M059J (cell line): ENCODE measurements at places on chromosomes 6 and 20. TPM values are rescaled to one million over a fixed set of nuclear protein-coding genes. Genes with fewer than 3 reads are reported as not detected.
A peak's percentile ranks its signal among the peaks of the same experiment; 100 is the strongest.

The CRISP2 gene
- not detected in 2 replicates for total RNA-seq

DNA sequence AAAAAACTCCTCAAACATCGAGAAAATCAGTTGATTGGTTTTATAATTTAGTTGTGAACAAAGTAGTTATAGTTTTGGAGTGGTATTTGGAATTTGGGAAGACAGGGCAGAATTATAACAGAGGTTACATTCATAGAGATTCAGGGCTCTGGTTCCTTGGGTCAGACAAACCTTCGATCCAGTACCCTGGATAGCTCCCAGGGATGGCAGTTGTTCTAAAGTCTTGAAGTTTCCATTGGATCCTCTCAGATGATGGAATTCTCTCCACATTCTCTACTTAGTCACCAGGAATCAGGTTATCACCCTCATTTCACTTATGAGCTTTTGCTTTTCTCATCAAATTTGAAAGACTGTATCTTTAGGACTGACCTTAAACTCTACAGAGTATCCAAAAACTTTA, 285.1 kb downstream of the CENPW start:
- DNase-seq, result peak; percentile 40

DNA sequence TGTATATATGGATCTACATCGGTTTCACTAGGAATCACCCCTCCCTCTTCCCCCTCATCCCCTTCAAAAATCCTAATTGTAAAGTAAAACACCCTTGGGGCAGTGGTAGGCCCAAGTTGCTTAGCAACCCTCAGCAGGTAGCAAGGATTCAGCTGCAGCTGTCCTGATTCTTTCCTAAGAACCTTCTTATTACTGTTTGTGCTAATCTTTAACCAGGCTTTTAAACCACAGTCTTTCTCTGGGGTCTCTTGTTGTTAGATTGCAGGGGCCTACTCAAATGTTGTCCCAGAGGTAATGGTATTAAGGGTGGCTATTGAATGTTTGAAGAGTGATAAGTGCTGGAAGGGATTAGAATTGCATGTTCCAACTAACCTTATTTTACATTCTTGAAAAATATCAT, 46.4 kb downstream of the PRL start:
- DNase-seq, result peak; percentile 18

The OR2J3 gene
- total RNA-seq, result not detected in 2 replicates

The TRDN gene
- 0.05 and 0.12 TPM in 2 replicates for total RNA-seq

The ARMC2 gene
- 1.7 and 2.5 TPM in 2 replicates for total RNA-seq

DNA sequence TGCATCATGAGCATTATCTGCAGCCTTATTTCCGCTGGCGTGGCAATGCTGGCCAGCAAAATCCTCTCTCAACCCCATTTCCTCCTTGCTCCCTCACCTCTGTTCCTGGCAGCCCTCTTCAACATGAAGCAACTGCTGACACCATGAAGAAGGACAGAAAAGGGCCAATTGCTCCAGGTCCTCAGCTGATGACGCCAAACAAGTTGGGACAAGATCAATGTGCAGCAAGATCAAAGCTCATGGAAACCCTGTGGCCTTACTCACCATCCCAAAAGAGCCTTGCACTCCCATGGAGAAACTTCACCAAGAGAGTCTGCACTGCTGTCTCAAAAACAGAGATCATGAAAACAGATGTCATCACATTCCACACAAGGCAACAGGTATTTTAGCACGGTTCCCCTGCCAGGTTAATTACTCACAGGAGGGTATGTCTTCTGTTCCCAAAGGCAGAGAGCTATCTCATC, 7.4 kb downstream of the GFOD1 start:
- DNase-seq, result no peak

- DNase-seq, result no peak
These were observed 22.9 kb upstream of the TMEM170B start for GRCh38 chr6:11514672-11515071.

DNA sequence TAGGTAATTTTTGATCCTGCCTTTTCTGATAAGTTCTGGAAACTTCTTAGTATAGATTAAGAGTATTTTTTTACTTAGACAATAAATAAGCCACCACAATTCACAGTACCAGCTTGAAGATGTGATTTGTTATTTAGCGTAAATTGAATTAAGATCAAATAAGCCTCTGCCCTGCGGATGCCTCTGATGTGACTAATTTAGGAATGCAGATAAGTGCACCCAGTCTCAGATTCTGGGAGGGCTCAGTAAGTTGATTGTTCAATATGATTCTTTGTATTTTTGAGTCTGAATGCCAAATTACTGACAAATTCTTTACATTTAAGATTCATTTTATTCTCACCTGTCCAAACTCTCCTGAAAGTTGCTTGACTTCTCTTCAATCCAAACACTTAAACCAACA, 147.5 kb downstream of the THBS2 start:
- DNase-seq, result peak; percentile 57

The RPRD1B gene
- total RNA-seq, result 22.8 and 35.5 TPM in 2 replicates

DNA sequence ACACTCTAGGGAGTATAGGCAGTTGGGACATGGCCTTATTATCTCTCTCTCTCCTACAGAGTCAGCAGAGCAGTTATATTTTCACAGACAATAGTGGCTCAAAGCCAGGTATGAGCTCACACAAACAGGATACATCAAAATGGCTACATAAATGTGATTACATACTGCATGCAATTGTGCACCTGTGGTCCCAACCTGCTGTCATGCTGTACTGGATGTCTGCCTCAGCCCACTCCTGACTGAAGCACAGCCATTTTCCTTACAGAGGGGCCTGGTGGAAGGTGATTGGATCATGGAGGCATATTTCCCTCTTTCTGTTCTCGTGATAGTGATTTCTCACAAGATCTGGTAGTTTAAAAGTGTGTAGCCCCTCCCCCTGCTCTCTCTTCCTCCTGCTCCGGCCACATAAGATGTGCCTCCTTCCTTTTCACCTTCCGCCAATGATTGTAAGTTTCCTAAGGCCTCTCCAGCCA, 37.0 kb upstream of the SAMHD1 start:
- DNase-seq, result peak; percentile 43

GRCh38 chr20:32052090-32052777, at the start of gene HCK:
HCK (plus strand) TSS chr20:32052242.
- DNase-seq, result no peak

GRCh38 chr6:141790921-141791320, 341.8 kb upstream of the GJE1 start:
- DNase-seq, result no peak

- DNase-seq, result no peak
These were observed 55.6 kb downstream of the FRK start for GRCh38 chr6:116004841-116005815.
